ENCODE measurements at places on chromosomes 7 and 10.

GRCh38 chr10:91977491-91977890 lies 53.9 kb downstream of the BTAF1 start:
- no peak for DNase-seq

DNA sequence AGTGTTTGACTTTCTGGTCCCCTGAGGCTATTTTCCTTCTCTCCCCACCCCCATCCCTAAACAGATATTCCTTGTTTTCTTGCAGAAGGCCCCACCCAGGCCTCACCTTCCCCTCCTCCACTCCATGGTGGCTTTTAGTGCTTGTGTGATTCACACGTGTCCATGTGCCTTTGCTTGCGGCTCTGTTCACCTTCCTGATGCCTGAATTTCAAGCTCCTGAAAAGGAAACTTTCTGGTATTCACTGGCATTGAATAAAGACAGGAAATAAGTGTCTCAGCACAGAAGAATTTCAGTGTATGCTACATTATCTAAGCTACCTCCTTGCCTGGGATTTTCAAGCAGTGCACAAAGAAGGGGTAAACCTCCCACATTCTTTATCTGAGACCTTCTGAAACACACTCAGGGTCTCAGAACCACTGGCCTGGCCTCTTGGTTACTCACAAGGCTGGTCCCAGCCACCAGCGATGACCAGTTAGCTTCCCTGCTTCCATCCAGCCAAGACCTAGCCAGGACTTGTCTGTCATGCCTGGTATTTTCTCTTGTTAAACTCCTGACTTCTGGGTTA lies 17.2 kb upstream of the UBE2H start:
- DNase-seq: no peak

GRCh38 chr7:46153951-46154787 lies 233.1 kb upstream of the IGFBP3 start:
- DNase-seq: no peak

GRCh38 chr7:144474363-144474762 lies 70.9 kb upstream of the NOBOX start:
- DNase-seq: no peak

GRCh38 chr7:141370178-141370577 lies 181.0 kb upstream of the AGK start:
- DNase-seq: no peak

DNA sequence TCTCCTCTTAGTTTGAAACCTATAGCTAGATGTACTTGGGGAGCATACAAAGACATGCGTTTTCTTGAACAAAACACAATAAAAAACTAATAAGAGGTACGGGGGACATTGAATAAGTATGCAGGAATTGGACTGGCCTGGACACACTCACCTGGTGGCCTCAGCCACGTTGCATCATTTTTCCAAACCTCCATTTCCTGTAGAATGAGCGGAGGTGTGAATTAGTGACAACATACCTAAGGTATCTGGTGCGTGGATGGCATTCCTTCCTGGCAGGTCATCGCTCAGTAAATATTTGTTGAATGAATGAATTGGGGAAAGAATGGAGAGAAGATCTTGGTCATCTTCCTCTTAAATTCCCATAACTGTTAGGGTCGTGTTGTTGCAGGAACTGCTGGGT lies 103.2 kb upstream of the CTBP2 start:
- no peak for DNase-seq

DNA sequence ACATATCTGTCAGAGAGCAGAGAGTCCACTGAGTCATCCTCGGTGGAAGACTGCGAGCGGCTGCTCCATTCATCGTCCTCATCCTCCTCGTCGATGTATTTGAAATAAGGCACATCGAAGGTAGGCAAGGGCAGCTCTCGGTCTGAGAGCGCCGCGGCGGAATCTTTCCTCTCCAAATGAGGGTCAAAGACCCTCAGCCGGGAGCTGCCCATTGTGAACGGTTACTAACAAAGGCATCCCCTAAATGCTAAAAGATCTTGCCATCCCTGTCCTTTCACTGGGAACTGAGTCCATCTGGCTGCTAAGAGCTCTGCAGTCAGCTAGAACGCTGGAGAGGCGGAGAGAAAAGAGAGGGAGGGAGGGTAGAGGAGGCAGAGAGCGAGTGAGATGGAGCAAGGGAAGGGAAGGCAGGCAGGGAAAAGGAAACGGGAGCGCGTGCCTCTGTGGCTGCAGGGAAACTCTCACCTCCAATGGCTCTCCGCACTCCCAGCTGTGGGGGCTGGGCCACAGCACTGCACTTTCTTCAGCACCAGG lies 163.4 kb downstream of the RAPGEF5 start:
- no peak for DNase-seq

GRCh38 chr7:11848251-11848650 lies 16.3 kb upstream of the THSD7A start:
- DNase-seq: no peak

- no peak for DNase-seq
Measured at GRCh38 chr10:78332012-78332411, 298.3 kb downstream of the RPS24 start.

GRCh38 chr7:22296916-22297315 lies 60.0 kb downstream of the RAPGEF5 start:
- DNase-seq: no peak

DNA sequence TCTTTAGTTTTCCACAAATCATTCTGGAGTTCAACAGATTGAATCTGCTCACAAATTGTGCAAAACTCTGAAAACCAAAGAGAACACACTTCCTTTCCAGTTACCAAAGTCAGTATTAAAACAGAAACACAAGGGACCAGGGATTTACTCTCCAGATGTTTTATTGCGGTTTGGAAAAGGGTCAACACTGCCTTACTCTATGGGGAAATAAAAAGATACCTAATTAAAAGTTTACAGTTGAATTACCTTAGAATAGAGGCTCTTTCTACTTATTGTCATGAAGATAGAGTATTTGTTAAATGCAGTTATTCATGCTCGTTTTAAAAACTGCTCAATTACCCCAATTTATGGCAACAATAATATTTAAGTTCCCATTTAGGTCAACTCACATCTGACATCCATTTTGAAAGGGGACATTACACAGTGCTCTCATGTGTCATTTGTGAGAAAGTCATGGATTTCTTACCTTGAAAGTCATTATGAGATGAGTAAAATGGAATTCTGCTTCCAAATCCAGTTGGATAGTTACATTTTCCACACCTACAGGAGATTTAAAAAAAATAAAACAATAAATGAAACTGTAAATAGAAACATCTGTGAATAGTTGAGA lies 8.4 kb downstream of the LAMB1 start:
- DNase-seq: no peak
